ENCODE measurements at places on chromosomes 13 and 19.

DNA sequence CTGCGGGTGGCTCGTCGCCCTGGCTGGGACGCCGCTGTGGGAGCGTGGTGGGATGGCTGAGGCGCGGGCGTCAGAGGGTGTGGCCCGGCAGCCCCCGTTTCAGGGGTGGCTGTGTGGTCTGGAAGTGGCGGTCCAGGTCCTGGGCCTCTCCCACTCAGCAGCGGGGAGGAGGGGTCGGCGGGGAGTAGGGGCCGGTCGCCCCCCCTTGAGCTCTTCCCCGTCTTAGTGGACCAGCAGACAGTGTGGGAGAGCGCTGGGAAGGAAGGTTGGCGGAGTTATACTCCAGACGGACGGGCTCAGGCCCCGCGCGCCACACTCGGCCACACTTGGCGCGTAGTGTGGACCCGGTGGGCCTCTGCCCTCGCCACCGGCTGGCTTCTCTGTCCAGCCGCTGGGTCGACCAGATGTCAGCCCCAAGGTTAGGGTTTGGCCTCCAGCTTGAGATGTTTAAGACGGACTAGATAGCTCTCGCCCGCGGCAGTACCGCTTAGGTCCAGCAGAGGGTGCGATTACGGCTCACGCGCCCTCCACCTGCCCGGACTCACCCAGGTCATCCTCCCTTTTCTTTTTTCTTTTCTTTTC lies 21.7 kb upstream of the ZNF429 start:
- no peak for DNase-seq

DNA sequence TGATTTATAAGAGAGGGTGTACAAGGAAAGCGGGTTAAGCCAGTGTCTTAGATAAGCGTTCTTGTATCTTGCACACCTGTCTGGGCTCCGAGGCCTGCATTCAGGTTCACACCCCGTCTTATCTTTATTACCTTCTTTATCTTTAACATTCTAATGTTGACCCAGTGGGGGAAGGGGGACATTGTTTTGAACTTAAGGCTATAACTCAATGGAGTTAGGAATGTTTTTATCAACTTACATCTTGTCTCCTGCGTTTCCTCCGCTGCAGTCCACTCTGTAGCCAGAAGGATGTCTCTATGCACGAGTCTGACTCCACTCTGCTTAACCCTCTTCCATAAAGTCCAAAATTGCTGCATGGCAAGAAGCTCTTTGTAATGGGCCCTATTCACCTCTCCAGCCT lies 71.2 kb downstream of the FGF9 start:
- no peak for DNase-seq

- DNase-seq: no peak
Observed at GRCh38 chr13:51802631-51803418, 1.1 kb downstream of the DHRS12 start.

DNA sequence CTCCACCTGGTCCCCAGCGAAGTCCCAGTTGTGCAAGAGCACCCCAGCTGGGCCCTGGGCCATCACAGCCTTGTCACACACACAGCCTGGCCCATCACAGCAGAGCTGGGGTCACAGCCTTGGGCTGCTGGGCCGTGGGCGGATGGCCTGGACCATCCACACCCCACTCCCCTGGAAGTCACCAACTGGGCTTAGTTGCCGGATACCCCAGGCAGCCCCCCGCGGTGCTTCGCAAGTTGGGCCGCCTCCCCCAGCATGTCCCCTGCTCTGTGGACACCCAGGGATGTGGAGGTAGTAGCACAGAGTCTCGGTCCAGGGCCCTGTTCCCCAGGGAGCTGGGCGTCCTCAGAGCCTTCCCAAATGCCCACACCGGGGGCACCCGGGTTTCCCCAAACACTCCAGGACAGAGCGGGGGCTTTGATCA lies 4.5 kb upstream of the ZNF554 start:
- no peak for DNase-seq
